ENCODE measurements at places on chromosomes 7 and 10. TPM values are rescaled to one million over a fixed set of nuclear protein-coding genes. Genes with fewer than 3 reads are reported as not detected.

The HDAC9 gene
- 3.6 TPM for total RNA-seq

GRCh38 chr10:109892117-109892516, 31.2 kb downstream of the XPNPEP1 start:
- H3K4me3 ChIP-seq: no peak overlapping the region
- no peak overlapping the region for H3K27ac ChIP-seq
- peaks cover 18% of the 10 kb centered on the region for H3K4me1 ChIP-seq
- no peak for DNase-seq

DNA sequence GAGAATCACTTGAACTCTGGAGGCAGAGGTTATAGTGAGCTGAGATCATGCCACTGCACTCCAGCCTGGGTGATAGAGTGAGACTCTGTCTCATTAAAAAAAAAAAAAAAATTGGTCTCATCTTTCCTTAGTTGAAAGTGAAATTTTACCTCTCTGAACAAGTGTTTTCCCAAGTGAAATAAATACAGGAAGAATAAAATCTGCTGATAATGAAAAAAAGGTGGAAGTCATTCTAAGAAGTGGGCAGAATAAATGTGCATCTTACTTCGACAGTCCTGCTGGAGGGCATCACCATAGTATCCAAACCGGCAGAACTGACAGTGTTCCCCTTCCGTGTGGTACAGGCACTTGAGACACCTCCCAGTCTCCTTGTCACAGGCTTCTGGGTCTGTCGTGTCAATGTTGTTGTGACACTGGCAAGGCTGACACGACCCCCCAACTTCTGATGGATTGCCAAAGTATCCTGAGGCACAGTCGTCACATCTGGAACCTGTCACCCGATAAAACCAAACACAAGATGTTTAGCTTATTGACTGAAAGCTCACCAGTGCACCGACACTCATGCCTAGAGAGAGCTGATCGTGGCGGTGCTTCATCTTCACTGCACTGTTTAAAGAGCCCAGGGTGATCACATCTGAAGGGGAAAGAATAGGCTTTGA, 49.6 kb downstream of the LAMB1 start:
- peak overlapping the region; percentile 40 for H3K27ac ChIP-seq
- H3K36me3 ChIP-seq: peaks cover 40% of the 10 kb centered on the region
- no peak overlapping the region for H3K4me3 ChIP-seq

The EPDR1 gene
- total RNA-seq: 43.4 TPM

The TRPV5 gene
- total RNA-seq: not detected

DNA sequence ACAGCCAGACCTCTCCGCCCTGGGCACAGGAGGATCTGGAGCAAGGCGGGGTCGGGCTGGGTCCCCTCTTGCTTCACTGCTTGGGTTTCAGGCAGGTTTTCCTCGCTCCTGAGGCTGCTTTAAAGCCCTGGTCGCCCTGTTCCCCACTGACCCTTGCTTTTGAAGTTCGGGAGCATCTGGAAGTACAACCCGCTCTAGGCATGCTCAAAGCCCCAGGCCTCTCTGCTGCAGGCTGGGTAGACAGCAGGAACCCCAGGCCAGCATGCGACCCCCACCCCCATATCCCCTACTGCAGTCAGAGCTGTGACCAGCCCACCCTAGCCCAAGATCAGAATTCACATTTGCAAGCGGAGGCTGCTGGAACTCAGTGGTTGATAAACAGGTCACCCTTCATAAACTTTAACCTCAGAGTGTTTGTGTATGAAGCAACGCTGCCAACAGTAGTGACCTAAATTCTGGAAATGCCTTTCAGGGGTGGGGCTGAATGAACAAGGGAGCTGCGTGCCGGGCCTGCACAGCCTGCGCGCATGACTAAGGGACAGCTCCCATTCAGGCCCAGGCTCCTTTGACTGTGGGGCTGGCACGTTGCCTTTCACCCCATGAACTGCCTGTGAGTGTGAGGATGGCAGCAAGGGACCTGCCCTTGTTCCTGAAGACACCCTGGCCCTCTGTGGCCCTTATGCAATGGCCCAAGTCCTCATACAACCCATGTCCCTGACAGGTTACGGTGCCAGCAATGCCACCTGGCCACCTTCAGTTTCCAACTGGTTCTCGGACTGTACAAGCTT, 52.5 kb downstream of the PROSER2 start:
- H3K27ac ChIP-seq: peak overlapping the region; percentile 71
- H3K27me3 ChIP-seq: no peaks in the 10 kb centered on the region
- H3K36me3 ChIP-seq: no peaks in the 10 kb centered on the region
- DNase-seq: peak; percentile 89
- H3K4me3 ChIP-seq: no peak overlapping the region

DNA sequence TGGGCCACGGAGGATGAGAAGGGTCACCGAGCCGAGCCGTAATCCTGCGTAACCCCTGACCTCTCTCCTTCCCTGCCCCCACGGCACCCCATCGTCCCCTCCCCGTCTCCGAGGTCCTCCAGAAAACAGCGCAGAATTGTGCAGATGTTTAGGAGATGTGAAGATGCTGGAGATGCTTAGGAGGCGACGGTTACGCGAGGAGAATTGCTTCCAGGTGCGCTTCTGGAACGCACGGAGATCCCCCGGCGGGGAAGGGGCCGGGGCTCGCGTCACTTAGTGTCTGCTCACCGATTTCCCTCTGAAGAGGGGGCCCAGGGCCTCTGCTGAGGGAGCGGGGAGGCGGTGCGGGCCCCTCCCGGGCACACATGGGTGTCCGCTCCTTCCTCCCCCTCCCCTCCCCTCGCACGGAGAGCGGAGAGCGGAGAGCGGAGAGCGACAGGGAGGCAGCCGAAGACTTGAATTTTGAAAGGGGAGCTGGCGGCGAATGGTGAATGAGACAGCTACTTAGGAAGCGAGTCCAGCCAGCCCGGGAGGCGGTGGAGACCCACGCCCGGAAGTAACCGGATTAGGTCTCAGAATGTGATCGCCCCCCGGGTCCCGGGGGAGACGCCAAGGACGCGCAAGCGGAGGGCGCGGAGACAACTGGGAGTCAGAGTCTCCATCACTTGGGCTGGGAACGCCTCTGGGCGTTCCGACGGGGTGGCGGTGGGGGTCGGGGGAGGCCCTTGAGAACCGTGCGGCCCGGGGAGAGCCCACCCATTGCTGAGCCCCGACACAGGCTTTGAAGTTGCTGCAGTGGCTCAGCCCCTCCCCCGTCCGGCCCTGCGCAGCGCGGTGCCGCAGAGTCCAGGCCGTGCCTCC, 8.7 kb upstream of the EN2 start:
- H3K27ac ChIP-seq: no peak overlapping the region
- peaks cover 54% of the 10 kb centered on the region for H3K27me3 ChIP-seq
- H3K36me3 ChIP-seq: no peaks in the 10 kb centered on the region
- no peaks in the 10 kb centered on the region for H3K4me1 ChIP-seq
- no peak overlapping the region for H3K4me3 ChIP-seq
- no peak for DNase-seq

The CYP17A1 gene
- not detected for total RNA-seq

The IKZF1 gene
- not detected for total RNA-seq

DNA sequence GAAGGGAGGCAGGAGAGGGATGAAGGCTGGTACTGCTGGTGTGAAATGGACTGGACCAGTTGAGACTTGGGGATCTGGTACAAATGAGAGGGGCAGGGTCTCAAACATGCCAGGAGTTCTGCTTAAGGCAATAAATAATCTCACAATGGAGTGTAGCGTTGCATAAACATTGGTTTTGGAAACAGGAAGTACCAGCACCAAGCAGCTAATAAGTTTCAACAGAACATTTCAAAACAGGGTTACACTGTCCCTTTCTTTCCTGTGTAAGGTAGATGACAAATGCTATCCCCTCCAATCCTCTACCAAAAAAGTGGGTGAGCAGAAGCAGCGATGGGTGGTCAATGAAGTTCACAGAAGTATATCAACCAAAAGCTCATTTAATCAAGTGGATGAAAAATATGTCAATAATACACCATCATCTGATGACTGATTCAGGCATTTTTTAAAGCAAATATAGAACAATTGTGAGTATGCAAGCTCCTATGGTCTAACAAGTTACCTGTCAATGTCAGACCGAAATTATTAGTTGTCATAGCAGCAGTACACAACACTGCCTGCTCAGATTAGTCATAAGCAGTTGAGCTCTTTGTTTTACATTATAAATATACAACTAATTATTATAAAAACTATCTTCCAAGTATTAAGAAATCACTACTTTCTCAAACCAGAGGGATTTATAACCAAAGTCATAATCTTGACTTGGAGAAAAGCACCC, 220.0 kb downstream of the FAM107B start:
- H3K27ac ChIP-seq: peak overlapping the region; percentile 23
- peaks cover 5% of the 10 kb centered on the region for H3K4me1 ChIP-seq
- no peaks in the 10 kb centered on the region for H3K27me3 ChIP-seq

GRCh38 chr7:7183838-7184463, 1.6 kb downstream of the C1GALT1 start:
- peak; percentile 46 for DNase-seq
- H3K27me3 ChIP-seq: no peaks in the 10 kb centered on the region
- H3K4me3 ChIP-seq: peak overlapping the region; percentile 75
- peaks cover 5% of the 10 kb centered on the region for H3K4me1 ChIP-seq
- H3K27ac ChIP-seq: no peak overlapping the region

The C7orf57 gene
- total RNA-seq: not detected
